ENCODE measurements at places on chromosomes 7 and 10.

GRCh38 chr10:9911488-9911887 lies 1106.2 kb upstream of the CELF2 start:
- DNase-seq = no peak

DNA sequence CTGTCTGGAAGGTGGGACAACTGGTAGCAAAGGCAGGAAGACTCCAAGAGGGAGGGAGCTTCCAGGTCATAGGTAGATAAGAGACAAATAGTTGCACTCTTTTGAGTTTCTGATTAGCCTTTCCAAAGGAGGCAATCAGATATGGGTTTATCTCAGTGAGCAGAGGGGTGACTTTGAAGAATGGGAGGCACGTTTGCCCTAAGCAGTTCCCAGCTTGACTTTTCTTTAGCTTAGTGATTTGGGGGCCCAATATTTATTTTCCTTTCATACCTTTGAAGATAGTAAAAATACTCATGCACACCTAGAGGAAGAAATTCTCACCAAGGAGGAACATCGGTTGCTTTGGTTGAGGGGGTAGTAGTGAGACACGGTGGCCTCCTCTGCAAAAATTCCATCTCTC lies 212.1 kb upstream of the SVIL start:
- no peak for DNase-seq

DNA sequence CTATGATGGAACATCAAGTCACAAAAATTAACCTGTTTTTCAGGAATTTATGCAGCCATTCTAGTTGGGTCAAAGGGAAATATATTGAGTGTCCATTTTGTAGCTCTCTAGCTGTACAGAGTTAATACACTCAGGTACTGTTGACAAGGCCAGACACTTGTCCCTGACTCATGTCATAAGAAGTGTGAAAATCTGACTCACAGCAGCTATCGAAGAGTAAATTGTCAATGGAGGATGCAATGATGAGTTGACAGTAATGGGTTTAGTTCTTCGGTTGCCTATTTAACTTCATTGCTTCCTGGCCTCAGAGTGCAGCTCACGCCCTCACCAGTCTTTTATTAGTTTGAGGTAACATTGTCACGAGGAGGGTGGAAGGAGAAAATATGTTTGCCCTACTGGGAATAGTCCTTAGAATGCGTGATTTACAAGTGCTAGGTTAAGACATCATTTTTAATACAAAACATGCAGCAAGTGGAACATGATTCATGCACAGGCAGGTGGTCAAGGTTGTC lies 255.1 kb downstream of the XPNPEP1 start:
- DNase-seq = no peak

DNA sequence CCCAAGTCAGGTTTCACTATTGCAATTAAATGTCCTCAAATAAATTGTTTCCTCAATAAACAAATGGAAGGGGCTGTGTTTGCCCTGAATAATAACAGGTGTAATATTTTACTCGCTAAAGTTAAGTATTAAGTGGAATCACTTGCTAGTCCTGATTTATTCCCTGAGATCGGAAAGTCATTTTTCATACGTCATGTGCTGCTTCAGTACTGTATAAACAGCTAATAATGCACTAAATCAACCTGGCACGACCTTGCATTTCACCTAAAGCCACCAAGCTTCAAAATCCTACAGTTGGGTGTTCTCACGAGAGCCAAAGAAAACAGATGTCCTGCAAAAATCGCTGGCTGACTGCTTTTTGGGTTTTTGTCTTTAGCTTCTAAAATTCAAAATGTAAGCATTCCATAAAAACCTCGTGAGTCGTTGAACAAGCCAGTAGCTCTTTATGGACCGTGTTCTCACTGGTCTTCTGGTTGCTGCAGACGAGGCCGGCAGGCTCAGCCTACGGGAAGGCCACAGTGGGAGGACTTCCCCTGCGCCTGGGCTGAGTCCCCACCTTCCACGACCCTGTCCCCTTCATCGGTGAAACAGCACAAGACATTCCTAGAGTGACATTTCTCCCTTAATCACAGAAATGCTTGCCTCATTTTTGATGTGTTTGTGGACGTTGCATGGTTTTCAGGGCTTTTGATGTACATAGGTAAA lies 17.9 kb upstream of the MNX1 start:
- no peak for DNase-seq

DNA sequence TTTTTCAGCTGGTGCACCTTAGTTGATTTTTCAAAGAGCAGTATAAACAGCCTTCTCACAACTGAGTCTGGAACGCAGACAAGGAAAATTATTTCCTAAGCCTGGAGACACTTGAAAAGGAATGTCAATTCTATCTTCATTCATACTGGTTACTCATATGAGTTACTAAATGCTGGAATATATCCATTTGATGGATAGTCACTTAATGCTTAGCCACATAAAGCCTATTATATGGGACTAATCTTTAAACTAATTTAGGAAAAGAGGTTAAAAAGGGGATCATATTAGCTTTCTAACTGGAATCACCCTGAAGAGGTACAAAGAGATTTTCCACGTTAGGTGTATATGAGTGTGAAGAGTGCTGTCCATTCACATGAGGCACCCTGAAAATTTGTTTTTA lies 1.7 kb upstream of the HOXA4 start:
- DNase-seq = no peak

Data from NCI-H2227 treated with DMSO at 0.1 percent for 48 hours (cell line).